Substantia nigra (tissue), 51 donors: ENCODE measurements at places on chromosomes 2 and 18.

DNA sequence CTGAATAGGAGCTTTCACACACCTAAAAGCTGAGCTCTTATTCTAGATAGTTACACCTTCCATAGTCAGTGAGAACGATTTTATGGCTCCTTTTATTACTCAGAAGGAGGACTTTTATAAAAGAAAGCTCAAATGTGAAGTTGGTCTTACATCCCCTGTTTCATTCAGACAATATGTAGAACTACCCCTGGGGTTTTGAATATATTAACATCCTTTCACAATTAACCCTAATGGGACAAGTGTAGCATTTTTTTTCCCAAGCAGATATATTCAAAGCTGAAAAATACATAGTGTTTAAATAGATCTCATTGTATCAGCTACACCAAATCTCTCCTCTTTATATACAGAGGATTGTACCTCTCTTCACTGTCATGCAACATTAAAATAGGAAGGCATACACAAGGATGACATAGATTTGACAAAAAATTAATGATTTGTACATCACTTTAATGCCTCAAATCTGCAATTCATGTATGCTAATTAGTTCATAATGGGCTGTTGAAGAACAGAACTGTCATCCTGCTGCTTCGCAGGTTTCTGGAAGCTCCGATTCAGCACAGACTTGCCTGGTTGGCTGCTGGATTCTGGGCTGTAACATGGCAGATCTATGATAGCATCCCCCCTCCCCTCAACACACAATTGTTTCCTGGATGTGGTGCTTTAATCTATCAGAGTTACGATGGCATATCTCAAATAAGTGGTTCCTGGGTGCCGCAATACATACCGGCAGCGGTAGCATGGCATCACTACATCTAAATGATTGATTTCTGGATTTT lies 129.7 kb upstream of the PARD3B start:
- DNase-seq, result no peak

- DNase-seq, result no peak
Observed at GRCh38 chr18:63936932-63937393, 12.1 kb upstream of the HMSD start.

DNA sequence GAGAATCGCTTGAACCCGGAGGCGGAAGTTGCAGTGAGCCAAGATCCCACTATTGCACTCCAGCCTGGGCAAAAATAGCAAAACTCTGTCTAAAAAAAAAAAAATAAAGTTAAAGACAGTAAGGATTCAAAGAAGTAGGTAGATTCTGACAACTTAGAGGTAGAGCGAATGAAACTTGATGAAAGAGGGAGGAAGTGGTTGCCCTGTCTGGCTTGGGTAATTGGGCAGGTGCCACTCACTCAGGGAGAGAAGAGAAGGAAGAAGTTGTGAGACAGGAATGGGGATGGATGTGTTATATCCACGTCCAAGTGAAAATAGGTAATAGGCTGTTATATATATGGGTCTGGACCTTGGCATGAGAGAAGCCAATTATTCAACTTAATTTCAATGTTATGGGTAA lies 26.3 kb downstream of the NDC80 start:
- no peak for DNase-seq

DNA sequence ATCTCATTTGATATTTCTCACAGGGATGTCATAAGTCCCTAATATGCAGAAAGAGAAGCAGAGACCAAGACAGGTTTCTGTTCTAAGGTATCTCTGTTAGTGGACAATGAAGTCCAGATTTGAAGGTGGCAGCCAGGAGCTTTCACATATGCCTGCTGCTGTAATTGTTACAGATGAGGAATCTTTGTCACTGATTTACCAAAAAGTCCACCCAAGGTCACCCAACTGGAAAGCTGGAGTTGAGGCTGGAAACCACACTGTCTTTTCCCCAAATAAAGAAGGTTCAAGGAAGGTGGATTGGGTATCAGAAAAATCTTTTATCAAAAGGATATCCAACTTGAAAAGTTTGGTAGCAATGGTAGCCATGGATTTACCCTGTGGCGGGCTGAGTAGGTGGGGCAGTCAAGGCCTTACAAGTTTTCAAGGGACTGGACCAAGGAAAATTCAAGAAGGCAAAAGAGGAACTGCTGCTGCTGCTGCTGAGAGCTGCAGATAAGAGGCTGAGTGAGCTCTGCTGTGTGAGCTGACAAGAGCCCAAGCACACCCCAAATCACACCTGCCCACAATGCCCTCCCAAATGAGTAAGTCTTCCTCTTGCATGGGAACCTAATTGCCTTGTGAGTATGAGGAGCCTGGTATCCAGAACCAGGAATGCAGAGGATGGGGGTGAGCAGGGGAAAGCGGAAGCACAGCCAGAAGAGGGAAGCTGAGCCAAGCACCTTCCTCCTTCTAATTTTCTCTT lies 241.2 kb downstream of the ANAPC1 start:
- DNase-seq, result no peak

DNA sequence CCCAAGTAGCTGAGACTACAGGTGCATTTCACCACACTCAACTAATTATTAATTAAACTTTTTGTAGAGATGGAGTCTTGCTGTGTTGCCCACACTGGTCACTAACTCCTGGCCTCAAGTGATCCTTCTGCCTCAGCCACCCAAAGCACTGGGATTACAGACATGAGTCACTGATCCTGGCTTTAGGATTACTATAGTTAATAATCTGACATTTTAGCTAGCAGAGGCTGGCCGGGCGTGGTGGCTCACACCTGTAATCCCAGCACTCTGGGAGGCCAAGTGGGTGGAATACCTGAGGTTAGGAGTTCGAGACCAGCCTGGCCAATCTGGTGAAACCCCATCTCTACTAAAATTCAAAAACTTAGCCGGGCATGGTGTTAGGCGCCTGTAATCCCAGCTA lies 39.5 kb downstream of the USP34 start:
- DNase-seq, result no peak

- no peak for DNase-seq
Observed at GRCh38 chr18:6493194-6493593, 78.5 kb upstream of the L3MBTL4 start.

- DNase-seq, result no peak
Observed at GRCh38 chr2:239264838-239265651, 135.8 kb downstream of the HDAC4 start.

DNA sequence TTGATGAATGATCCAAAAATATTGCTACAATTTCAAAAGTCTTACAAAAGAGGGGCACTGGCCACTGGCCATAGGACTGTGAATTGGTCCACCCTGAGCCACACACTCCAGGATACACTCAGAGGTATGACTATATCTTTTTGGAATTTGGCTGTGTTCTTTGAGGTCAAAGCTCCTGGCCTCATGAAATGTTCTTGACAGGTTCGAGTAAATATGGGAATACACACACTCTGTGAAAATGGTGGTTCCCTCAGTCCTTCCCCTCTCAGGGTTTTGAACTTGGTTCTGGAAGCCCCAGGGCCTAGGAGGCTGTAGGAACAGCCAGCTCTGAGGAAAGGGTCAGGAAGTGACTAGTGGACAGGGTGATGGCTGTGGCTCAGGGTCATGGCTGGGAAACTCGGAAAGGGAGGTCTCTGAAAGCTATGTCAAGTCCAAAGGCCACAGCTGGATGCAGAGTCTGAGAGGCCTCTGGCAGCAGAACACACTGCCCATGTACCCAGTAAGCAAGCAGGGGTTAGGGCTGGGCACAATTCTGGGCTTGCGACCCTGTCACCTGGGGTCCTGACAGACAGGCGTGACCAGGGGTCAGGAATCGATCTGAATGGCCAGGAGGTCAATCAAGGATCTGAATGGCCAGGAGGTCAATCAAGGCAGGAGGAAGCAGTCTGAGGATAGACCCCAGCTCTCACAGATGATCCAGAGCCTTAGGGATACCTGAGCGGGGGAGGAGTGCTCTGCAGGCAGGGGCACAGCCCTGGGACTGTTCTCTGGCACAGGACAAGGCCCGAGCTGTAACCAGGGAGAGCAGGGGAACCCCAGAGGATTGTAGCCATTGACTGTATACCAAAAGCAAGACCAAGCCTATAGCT lies 223.4 kb upstream of the SMAD2 start:
- no peak for DNase-seq

GRCh38 chr2:7837237-7837760 lies 844.6 kb upstream of the ID2 start:
- DNase-seq, result no peak

- DNase-seq, result no peak
Observed at GRCh38 chr2:150144546-150145298, 342.7 kb downstream of the RND3 start.

- no peak for DNase-seq
Observed at GRCh38 chr2:172322049-172322448, 105.3 kb upstream of the ITGA6 start.

- DNase-seq, result no peak
Observed at GRCh38 chr2:60891180-60891579, 9.8 kb downstream of the REL start.

DNA sequence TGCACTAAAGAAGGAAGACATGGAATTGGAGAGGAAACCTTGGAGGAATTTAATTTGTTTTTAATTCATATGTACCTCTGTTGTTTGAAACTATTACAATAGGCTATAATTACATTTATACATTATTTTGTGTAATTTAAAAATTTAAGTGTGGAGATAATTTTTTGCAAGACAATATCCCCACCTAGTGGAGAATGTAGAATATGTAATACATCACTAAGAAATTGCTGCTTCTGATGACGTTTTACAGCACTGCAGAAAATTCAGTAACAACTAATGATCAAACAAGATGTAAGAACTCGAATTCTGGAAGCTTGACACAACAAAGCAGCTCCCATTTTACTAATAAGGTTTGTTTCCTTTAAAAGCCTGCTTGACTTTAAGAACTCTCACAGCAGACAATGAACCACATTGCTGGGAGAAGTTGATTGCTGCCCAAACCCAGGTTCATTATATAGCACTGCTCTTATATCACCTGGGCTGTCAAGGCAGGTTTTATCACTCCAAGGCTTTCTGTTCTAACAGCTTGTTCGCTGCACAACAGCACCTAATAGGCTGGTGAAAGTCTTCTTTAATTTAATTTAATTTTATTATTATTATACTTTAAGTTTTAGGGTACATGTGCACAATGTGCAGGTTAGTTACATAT lies 53.4 kb downstream of the THADA start:
- DNase-seq, result no peak
